Astrocyte (in vitro differentiated cells and primary cell): ENCODE measurements at places on chromosomes 11 and 22.

GRCh38 chr11:35322318-35322979 is 96.9 kb downstream of the SLC1A2 start:
- DNase-seq: no peak

DNA sequence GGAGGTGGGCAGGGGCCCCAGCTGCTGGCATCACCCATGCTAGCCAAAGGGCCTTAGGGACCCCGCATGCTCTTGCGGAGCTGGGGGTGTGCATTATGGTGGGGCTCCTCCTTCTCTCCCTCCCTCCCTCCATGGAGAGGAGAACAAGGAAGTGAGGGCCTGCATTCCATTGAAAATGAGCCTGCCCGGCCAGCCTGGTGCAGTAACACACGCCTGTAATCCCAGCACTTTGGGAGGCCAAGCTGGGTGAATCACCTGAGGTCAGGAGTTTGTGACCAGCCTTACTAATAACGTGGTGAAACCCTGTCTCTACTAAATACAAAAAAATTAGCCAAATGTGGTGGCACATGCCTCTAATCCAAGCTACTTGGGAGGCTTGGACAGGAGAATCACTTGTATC is 22.4 kb downstream of the SNAP29 start:
- no peak for DNase-seq

- DNase-seq: no peak
These were observed 204.0 kb upstream of the NECTIN1 start for GRCh38 chr11:119932828-119933562.

- no peak for DNase-seq
These were observed 35.3 kb downstream of the MED15 start for GRCh38 chr22:20542736-20543135.

DNA sequence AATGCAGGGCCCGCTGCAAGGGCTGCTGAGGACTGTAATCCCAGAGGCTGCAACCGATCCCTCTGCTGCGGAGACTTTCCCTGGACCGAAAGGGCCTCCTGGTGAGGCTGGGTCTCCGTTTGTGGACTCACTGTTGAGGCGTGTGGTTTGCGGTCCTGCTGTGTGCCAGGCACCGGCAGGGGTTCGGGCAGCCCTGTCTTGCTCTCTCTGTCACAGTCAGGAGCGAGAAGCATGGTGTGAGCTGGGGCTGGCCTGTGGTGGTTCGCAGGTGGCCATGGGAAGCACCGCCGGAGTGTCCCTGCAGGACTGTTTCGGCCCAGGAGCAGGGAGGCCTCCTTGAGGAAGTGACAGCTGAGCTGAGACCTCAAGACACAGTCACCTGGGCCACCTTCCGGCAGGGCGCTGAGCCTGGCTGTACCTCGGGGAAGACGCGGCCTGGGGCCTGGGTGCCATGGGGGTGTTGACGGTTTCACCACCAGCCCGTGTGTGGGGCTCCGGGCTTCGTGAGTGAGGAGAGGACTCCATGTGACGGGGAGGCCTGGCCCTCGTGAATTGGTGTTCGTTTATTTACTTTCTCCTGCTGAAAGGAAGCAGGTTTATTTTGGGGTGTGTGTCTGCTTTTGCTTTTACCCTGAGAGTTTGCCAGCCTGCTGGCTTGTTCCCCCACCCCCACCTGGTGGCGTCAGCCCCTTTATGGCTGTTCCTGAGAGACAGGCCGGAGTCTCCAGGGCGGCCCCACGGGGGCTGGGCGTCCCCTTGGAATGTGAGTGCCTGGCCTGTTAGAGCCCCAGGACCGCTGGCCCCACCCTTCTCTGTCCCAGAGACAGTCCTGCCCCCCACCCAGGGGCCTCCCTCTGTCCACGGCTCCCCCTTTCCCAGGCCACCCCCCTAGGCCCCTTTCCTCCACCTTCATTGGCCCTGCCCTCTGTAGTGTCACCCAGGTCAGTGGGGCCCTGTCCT is 122.5 kb downstream of the KCNQ1OT1 start:
- DNase-seq: no peak

DNA sequence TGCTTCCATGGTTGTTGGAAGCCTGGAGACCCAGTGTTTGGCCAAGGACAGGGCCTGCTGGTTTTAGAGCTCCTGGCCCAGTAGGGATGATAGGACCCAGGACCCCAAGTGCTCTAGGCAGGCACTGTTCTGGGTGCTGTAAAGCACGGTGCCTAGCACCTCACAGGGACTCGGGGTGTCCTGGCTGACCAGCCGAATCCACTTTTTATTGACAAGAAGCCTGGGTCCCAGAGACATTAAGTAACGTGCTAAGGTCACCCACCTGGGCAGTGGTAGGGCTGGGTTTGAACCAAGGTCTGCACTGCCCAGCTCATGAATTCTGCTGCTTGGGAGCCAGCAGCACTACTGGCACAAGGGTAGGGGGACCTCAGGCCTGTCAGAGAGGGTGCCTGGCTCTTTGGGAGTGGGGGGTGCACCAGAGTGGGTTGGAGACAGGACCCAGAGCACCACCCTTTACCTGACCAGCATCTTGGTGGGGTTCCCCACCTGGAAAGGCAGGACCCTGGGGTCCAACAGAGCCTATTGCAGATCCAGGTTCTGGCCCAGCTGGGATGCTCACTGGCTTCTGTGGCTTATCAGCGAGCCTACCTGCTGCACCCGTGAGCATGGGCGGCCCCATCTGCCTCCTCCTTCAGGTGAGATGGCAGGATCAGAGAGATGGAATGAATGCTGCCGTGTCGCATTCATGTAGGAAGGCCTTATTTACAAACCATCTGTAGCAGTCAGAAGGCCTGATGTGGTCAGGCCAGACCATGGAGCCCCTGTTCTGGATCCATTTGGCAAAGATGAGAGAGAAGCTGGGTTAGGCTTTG is 52.0 kb downstream of the BCR start:
- no peak for DNase-seq
